ENCODE measurements at places on chromosomes 2 and 18.

DNA sequence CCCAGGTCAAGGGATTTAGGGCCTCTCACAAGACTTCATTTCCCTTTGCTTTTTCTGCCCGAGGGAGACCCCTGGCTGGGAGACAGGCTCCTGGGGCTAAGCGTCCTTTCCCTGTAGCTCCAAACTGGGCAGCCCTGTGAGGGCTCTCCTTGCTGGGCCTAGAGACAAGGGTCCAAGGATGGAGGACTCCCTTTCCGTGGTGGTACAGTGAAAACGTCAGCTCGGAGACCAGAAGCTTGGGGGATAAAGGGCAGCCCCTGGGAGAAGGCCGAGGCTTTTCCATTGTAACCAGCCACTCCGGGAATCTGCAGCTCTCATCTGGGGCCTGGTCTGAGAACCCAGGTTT lies 2.3 kb downstream of the SIX2 start:
- no peak for DNase-seq

GRCh38 chr2:16031058-16031847 lies 90.9 kb downstream of the MYCN start:
- no peak for DNase-seq

- no peak for DNase-seq
Observed at GRCh38 chr2:159449504-159450124, 163.1 kb upstream of the WDSUB1 start.

GRCh38 chr18:48838921-48839818 lies 111.6 kb downstream of the SMAD7 start:
- DNase-seq = no peak

GRCh38 chr18:76498064-76498463 lies 3.0 kb upstream of the ZNF516 start:
- peak; percentile 93 for DNase-seq

- no peak for DNase-seq
Observed at GRCh38 chr2:226623587-226624368, 175.8 kb downstream of the IRS1 start.

DNA sequence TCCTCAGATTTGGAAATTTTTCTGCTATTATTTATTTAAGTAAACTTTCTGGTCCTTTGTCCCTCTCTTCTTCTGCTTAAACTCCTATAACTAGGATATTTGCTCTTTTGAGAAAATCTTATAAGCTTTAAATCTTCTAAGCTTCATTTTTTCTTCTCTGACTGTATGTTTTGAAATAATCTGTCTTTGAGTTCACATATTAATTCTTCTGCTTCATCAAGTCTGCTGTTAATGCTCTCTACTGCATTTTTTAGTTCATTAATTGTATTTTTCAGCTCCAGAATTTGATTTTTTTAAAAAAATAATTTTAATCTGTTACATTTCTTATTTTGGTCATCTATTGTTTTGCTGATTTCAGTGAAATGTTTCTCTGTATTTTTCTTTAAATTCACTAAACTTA lies 28.9 kb downstream of the ICA1L start:
- no peak for DNase-seq

- DNase-seq = no peak
Observed at GRCh38 chr2:230383453-230383852, 32.5 kb upstream of the SP100 start.

All from Karpas-422 (cell line).